ENCODE measurements at places on chromosomes 3 and 15. TPM values are rescaled to one million over a fixed set of nuclear protein-coding genes. Genes with fewer than 3 reads are reported as not detected.

Gene LRRIQ4
- polyA plus RNA-seq = 0.17 TPM

Gene GRM2
- 0.44 TPM for polyA plus RNA-seq

Gene GPR87
- polyA plus RNA-seq = not detected

Gene CYP1A2
- polyA plus RNA-seq = 0.13 TPM

GRCh38 chr15:68561171-68561900 lies 17.5 kb upstream of the CORO2B start:
- DNase-seq = no peak

- DNase-seq = no peak
These were observed 104.2 kb upstream of the TGFBR2 start for GRCh38 chr3:30502051-30502741.
